ENCODE measurements at places on chromosomes 1 and 21. TPM values are rescaled to one million over a fixed set of nuclear protein-coding genes. Genes with fewer than 3 reads are reported as not detected.

Gene CLIC6
- 0.82 TPM for total RNA-seq

Gene TMEM183A
- 80.7 TPM for total RNA-seq

Gene RPTN
- total RNA-seq, result not detected

Gene PRKAA2
- not detected for total RNA-seq

Gene NBPF6
- total RNA-seq, result not detected

Gene CNKSR1
- total RNA-seq, result 5.0 TPM

Gene CNTN2
- total RNA-seq, result not detected

Gene KPRP
- total RNA-seq, result not detected

Gene SESN2
- total RNA-seq, result 85.3 TPM

Gene CAMK1G
- 0.43 TPM for total RNA-seq

Gene PLA2G2D
- not detected for total RNA-seq

Gene VCAM1
- 0.41 TPM for total RNA-seq

Gene MAD2L2
- total RNA-seq, result 78.7 TPM

Gene GJC2
- total RNA-seq, result 0.93 TPM

Measured in activated T-cell treated with anti-CD3 and anti-CD28 coated beads, Interleukin-2, amount 50 U/mL, for 72 hours (primary cell).